Panc1 (cell line): ENCODE measurements at places on chromosomes 5 and 9. TPM values are rescaled to one million over a fixed set of nuclear protein-coding genes. Genes with fewer than 3 reads are reported as not detected.

The IFNK gene
- total RNA-seq = not detected

DNA sequence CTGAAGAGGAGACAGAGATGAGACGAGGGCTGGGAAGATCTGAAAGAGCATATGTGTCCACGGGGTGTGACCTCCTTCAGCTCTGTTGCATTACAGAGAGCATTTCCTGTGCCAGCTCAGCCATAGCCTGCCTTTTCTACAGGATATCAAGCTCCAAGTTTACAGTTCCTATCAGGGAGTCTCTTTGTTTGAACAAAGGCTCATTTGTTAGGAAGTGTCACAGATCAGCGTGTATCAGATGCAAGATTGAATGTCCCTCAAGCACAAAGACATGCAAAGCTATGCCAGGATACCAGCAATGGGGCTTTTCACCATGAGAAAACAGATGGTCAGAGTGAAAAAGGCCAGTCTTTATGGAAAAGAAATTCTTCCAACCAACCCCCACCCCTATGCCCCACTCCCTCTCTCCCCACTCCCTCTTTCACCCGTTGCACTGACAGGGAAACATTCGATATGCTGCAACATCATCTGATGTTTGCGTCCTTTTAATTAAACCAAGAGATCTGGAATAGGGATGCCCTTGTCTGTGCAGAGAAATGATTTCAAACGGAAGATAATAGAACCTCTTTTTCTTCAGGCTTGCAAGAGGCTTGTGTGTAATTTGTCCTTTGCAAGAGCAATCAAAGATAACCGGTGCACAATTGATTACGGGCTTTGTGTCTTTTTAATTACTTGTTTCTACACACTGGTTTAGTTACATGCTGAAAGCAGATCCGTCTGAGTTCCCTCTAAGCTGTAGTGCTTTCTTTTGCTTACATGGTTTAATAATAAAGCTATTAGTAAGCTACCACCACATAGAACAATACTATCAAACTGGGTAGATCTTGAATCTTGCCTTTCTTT lies 263.1 kb upstream of the RGMB start:
- no peak for DNase-seq

GRCh38 chr9:125634040-125634717 lies 72.8 kb downstream of the MAPKAP1 start:
- no peak for DNase-seq

The IFNA13 gene
- not detected for total RNA-seq

GRCh38 chr5:43620944-43621505 lies 18.0 kb downstream of the NNT start:
- DNase-seq = no peak

The SLC34A1 gene
- not detected for total RNA-seq

The RFESD gene
- 2.2 TPM for total RNA-seq

DNA sequence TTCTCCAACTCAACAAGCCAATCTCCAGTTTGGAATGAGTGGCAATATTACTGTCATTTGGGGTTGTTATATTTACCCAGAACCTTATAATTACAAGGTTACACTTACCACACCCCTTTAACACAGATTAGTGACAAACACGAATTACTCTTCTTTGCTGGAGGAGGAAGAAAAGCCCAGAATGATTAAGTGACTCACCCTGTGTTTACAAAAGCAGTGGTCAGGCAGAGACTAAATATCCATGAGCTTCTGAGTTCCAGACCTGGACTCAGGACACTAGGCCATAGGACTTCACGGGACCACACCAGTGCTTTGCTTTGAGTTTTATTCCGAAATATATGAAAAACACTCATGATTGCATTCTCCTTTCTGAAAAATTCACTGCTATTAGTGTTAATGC lies 370.8 kb downstream of the TLE1 start:
- no peak for DNase-seq

The CDC42SE2 gene
- total RNA-seq = 46.1 TPM

- DNase-seq = peak; percentile 8
Observed at GRCh38 chr9:85742597-85742936, 813 bp upstream of the AGTPBP1 start.

- DNase-seq = no peak
Observed at GRCh38 chr5:48192-48591, 43.8 kb upstream of the PLEKHG4B start.

DNA sequence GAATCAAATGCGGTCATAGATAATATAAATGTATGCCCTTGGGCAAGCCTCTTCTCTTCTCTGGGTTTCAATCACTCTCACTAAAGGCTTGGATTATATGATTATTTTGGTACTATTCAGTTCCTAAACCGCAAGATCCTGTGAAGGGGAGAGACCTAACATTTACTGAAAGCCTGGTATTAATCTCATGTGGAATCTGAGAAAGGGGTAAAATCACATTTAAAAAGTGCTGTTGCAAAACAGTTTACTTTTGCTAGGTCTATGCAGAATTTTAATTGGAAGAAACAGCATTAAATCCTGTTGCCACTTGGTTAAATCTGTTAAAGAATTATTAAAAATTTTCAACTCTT lies 50.7 kb downstream of the SLC44A1 start:
- DNase-seq = no peak

DNA sequence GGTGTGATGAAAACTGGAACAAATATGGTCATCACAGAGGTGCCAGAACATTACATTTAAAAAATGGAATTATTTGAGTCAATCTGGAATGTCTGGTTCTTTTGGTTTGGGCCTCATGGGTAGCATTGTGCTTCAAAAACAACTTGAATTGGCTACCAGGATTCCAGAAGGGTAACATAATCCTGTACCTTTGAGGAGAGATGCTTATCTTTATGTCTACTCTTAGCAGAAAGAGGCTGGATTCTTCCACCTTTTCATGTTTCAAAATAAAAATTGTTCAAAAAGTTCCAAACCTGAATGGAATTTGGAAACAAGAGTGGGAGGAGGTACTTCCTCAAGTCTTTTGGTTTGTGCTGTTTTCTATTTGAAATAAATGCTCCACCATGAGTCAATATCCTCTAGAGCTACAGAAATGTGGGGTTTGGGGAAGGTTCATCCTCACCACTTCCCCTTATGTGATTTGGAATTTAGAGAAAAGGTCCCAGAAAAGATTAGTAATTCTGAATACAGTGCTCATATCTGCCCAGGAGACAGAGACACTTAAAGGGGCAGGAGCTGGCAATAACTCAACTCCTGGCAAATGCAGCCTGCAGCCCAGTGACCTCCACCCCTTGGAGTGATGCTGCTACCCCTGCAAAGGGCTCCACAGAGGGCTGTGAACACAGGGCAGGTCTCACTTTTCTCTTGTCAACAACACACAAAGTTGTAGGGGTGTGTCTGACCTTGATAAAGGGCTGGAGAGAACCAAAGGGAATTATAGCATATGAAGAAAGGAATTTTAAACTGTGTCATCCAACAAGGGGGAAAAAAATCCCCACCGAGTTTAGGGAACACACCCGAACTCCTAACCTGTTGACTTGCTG lies 272.8 kb downstream of the CWC27 start:
- no peak for DNase-seq

DNA sequence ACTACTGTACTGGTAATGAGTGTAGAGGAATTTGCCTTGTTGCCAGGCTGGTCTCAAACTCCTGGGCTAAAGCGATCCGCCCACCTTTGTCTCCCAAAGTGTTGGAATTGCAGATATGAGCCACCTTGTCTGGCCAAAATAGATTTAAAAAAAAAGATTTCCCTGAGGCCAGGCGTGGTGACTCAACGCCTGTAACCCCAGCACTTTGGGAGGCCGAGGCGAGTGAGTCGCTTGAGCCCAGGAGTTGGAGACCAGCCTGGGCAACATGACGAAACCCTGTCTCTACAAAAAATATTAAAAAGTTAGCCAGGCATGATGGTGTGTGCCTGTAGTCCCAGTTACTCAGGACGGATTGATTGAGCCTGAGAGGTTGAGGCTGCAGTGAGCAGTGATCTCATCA lies 62.5 kb downstream of the IPO11 start:
- DNase-seq = no peak

DNA sequence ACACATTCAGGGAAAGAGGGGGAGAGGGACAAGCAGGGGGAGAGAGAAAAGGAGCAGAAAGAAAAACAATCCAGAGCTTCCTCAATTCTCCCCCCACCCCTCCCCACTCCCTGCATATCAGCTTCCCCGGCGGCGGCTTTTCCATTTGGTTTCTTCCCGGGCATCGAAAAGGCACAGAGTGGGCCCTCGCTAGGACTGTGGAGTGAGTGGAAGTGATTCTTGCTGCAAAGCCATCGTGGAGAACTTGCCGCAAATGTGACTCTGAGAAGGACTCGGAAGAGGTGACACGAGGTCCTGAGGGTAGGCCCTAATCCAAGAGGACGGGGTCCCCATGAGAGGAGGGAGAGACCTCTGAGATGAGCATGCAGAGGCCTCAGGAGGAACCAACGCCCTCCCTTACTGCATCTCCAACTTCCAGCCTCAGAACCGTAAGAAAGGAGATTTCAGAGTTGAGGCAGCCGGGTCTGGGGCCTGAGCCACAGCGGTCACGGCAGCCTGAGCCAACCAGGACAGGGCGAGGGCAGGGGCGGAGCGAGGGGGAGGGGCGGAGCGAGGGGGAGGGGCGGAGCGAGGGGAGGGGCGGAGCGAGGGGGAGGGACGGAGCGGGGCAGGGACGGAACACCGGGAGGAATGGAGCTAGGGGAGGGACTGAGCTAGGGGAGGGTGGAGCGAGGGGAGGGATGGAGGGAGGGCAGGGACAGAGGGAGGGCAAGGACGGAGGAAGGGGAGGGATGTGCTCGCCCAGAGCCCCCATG lies 21.2 kb upstream of the SARDH start:
- no peak for DNase-seq

GRCh38 chr5:61286446-61287132 lies 45.5 kb upstream of the ZSWIM6 start:
- no peak for DNase-seq

DNA sequence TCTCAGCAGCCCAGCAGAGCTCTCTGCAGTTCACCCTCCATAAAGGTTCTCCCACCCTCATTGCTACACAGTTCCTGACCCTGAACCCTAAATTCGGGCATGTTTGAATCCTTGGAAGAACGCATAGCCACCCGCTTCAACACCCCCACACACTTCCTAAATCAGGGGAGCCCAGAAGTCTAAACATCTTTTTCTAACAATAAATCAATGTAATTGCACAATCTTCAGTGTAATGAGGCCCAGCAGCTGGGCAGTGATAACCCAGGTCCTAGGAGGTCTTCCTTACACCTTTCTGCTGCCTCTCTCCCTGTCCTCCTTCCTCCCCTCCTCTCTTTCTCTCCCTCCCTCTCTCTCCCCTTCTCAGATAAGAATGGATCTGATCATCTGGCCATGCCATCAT lies 88.0 kb downstream of the IRX2 start:
- no peak for DNase-seq

The SWI5 gene
- total RNA-seq = 28.3 TPM

The DCTN4 gene
- total RNA-seq = 66.8 TPM

DNA sequence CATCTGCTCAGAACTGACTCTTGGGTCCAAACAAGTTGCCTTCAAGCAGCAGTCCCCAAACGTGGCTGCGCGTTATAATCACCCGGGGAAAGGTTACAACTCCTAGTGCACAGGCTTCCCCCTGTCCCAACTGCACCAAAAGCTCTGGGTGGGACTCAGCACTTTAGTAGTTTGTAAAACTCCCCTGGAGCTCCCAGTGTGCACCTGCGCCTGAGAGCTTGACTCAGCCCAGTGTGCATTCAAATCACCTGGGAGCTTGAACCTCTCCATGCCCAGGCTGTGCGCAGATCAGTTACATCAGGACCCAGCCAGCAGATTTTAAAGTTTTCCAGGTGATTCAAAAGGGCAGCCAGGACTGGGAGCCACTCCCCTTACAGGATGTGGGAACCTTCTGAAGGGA lies 151.4 kb downstream of the COL23A1 start:
- DNase-seq = no peak
